ENCODE measurements at places on chromosomes 1 and 21.
A peak's percentile ranks its signal among the peaks of the same experiment; 100 is the strongest.

DNA sequence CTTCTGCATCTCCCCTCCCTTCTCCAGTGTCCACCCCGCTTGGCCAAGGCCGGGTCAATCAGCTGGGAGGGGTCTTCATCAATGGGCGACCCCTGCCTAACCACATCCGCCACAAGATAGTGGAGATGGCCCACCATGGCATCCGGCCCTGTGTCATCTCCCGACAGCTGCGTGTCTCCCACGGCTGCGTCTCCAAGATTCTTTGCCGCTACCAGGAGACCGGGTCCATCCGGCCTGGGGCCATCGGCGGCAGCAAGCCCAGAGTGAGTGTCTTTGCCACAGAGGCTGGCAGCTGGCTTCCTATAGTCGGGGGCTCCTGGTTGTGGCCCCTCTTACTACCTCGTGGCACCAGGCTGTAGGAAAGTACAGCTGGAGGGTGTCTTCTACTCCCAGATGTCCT is 3.6 kb downstream of the PAX7 start:
- no peak for DNase-seq

DNA sequence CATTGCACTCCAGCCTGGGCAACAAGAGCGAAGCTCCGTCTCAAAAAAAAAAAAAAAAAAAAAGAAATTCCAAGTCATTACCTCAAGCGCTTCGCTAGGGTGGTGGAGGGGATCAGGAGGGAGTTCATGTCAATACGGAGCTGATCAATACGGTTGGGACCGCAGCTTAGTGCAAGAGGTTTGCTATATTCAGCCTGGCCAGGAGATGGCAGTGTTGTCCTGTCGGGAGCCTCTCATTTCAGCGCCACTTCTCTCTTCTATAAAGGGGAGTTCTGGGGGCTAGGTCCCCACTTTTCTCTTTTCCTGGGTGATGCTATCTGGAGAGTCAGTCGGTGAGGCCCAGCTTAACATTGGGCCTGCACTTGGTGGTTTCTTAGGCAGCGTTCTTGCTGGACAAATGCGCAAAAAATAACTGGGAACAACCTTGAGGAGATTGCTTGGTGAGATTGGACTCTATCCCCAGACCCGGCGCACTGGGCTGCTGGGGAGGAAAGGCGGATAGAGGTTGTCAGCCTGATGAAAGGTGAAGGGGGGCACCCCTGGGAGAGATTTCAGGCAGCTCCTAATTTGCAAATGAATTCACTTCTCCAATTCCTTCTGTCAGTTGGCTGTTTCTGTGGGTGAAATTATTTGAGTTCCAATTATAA is 40.4 kb downstream of the KIAA0040 start:
- DNase-seq = no peak

- no peak for DNase-seq
Observed at GRCh38 chr21:42941696-42942085, 16.3 kb upstream of the ERVH48-1 start.

DNA sequence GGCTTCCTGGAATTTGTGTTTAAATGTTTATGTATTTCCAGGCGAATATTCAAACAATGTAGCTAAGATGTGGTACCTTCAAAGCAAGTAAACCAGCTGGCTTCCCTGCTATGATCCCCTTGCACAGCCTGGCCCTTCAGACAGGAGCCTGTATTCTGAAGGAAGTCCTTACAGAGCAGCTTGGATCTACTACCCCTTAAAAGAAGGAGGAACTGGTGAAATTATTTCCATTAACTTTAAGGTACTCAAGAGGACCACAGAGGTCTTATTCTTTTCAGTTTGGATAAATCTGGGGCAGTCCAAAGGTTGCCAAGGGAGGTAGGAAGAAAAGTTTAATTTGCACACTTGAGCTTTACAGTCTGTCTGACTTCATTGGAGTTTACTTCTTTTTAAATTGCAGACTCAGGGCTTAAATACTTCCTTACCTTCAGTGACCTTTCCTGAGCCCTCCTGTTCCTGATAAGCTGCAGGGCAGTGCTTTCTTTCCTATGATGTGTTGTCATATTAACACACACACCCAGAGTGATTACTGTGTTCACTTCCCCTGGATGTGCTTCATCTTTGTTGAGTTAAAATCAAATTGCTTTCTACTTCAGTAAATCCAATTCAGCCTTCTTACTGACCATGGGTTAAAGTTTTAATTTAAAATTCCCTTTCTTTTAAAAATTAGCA is 40.5 kb downstream of the DISC1 start:
- no peak for DNase-seq

DNA sequence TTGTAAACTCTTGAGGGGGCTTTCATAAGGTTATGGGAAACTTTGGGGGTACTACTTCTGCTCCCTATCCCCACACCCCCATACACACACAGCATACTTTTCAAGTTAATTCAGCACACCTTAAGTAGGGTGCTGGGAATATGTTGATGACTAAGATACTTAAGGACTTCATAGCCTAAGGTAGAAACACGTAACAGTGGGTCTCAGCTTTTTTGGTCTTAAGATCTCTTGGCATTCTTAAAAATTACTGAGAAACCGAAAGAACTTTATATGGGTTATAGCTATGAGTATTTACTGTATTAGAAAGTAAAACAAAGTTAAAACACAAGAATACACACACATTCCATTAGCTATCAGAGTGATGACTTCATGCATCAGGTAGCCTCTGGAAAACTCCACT is 2.1 kb downstream of the OTUD3 start:
- no peak for DNase-seq

DNA sequence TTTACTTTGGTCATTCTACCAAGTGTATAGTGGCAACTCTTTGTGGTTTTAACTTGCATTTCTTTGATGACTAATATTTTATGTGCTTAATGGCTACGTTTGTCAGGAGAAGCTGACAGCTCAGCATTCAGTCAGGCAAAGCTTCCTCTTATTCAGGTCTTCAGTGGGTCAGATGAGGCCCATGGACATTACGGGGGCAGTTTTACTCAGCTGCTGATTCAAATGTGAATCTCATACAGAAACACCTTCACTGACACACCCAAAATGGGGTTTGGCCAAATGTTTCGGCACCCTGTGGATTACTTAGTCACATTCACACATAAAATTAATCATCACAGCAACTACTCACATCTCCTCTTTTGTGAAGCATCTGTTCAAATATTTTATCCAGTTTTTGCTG is 104.9 kb upstream of the PLD5 start:
- no peak for DNase-seq

DNA sequence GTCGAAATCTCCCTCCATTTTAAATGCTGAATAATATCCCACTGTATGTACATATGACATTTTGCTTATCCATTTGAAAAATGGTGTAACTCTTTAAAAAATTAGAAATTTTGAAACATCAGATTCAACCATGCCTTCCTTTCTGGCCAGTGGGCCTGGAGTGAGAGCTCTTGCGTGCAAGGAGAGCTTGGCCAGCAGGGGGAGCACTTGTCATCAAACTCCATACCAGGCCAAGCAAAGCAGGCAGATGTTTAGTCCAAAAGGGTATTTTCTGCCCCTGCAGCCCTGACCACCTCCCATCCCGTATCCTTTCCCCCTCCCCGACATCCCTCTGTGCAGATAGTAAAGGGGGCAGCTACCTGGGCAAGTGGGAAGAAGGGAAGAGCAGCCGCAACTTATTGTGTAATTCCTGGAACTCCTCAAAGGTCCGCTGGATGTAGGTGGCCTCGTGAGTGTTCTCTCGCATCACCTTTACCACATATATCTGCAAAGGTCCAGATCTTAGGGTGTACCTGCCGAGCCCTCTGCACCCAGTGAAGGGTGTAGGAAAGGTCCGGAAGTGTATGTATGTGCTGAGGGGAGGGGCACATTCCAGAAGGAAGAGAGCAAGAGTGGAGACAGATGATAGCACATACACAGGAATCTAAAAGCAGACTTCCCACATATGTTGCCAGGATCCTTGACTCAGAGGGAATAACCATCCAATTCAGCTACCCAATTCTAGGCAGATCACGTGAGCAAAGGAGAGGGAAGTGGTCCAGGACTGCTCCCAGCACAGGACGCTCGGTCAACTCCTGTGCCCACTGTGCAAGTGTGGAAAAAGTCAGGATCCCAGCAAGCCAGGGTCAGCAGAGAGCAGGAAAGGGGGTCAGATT is 19.9 kb upstream of the PPP1R15B start:
- DNase-seq = peak; percentile 87

- DNase-seq = no peak
Observed at GRCh38 chr21:41317063-41317392, 427 bp downstream of the FAM3B start.

DNA sequence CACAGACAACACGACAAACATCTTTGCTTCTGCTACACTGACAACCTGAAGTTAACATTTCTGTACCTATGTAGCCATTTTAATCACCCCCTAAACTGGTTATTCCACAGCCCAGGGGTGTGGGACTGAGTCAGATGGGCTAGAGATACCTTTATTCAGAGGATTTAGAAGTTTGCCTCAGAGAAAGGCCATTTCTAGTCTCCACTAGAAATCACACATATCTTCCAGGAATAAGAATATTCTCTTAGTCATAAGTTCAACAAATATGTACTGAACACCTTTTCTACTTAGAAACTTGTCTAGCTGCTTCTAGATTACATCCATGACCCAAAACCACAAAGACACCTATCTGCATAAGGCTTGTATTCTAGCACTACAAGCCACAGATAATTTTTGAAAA is 38.8 kb downstream of the ERG start:
- DNase-seq = no peak

DNA sequence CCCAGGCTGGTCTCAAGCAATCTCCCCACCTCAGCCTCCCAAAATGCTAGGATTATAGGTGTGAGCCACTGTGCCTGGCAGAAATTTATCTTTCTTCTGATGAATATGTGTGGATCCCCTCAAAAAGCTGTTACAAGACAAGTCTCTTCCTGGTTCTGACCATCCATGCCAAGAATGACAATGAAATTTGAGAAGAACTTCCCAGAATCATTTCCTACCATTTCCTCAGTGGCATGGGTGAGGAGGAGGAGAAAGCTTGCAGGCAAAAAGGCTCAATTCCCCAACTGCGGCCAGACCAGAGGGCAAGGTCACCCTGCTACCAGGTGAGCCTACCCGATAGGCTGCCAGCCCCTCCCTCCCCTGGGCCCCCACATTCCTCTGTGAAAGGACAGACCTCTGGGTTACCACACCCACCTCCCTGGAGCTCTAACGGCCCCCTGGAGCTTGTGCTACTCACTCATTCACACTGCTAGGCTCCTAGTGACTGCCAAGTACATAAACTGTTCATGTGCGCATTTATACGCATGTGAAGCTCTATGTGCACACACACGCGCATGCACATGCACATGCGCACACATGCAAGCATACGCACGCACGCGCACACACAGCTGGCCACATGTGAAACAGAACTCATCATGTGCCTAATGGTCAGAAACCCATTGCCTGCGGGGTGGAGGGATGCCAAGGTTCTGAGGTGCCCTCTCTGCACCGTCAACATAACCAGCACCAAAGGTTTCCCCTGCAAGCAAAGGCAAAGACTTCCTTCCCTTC is 17.0 kb downstream of the MRAP start:
- DNase-seq = no peak

- DNase-seq = no peak
Observed at GRCh38 chr1:243731974-243732625, 117.9 kb downstream of the AKT3 start.

GRCh38 chr1:114345930-114346479 is 165.0 kb downstream of the TRIM33 start:
- DNase-seq = no peak

- DNase-seq = no peak
Observed at GRCh38 chr21:33586927-33587326, 1.6 kb downstream of the DONSON start.

- no peak for DNase-seq
Observed at GRCh38 chr1:19678493-19678892, 13.8 kb downstream of the HTR6 start.

DNA sequence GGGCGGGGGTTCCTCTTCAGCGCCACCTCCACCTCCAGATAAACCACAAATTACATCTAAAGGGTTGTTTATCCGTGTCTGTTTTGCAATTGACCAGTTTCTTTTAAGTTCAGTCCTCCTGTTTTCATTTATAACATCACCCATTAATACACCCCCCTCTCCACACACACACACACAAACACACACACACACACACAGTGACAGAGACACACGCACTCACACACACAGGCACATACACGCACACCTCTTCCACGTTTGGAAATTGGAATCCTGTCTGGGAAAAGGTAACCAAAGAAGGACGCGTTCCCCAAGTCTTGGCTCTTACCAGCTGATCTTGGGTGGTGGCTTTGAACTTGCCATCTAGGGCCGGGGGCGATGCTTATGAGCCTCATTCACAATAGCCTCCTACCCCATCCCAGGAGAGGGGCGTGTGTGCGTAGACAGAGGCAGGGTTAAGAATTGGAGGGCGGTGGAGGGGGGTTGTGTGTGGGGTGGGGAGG is 442 bp upstream of the CSMD2 start:
- DNase-seq = no peak

GRCh38 chr1:208268541-208269337 is 24.6 kb upstream of the PLXNA2 start:
- no peak for DNase-seq

- no peak for DNase-seq
Observed at GRCh38 chr1:67308136-67308535, 463 bp downstream of the IL12RB2 start.

DNA sequence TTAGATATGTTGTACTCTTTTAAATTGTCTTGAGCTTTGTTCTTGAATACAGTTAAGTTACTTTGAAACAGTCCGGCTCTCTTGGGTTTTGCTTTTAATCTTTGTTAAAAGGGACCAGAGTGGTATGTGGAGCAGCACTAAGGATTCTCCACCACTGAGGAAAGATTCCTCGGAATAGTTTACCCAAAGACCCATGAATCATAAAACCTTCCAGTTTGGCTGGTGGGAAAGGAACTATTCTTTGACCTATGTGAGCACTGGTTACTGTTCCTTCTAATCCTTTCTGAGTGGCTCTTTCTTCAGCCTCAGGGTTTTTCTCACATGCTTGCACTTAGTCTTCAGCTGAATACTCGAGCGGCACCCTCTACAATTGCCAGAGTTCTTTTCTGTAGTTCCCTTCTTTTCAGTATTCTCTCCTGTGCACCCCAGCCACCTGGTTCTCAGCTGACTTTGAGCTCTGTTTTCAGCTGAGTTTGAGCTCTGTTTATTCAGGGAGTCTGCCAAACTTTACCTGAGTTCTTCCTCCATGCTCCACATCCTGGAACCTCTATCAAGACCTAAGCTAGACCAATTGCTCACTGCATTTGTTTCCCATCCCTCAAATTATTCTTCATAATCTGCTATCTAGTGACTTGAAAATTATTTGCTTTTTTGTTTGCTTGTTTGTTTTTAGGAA is 253.8 kb upstream of the PLXNA2 start:
- DNase-seq = no peak

GRCh38 chr1:226702957-226703831 is 35.9 kb downstream of the ITPKB start:
- peak; percentile 90 for DNase-seq

All from cardiac septum (tissue), 1 donor.